ENCODE measurements at places on chromosomes 16 and 17. TPM values are rescaled to one million over a fixed set of nuclear protein-coding genes. Genes with fewer than 3 reads are reported as not detected.

Gene TEX14
- 0.13 TPM for total RNA-seq

Gene KRT32
- not detected for total RNA-seq

Gene CDH11
- total RNA-seq = 515 TPM

Gene KRTAP4-5
- total RNA-seq = not detected

Gene NDEL1
- 69.8 TPM for total RNA-seq

Gene KRT31
- not detected for total RNA-seq

Gene TRPV3
- total RNA-seq = not detected

Gene CSH1
- total RNA-seq = not detected

Gene CEP295NL
- 0.81 TPM for total RNA-seq

Gene KRTAP9-1
- not detected for total RNA-seq

Gene KRT15
- total RNA-seq = 10.0 TPM

Gene TELO2
- 36.3 TPM for total RNA-seq

Gene PIRT
- total RNA-seq = not detected

Gene KRT28
- not detected for total RNA-seq

Gene PPM1E
- not detected for total RNA-seq

Gene KRTAP4-3
- total RNA-seq = not detected

Gene SOX8
- 0.12 TPM for total RNA-seq

Gene C17orf107
- total RNA-seq = 1.2 TPM

Gene DECR2
- 22.6 TPM for total RNA-seq

Gene ZFP90
- total RNA-seq = 13.5 TPM

Gene C1QL1
- 0.25 TPM for total RNA-seq

Gene EIF1
- 810 TPM for total RNA-seq

Gene TSNAXIP1
- total RNA-seq = 1.3 TPM

Gene NLRC3
- total RNA-seq = not detected

Gene RGS11
- total RNA-seq = 2.5 TPM

Gene STX1B
- 7.1 TPM for total RNA-seq

Gene SPATA22
- total RNA-seq = not detected

Gene TLE7
- total RNA-seq = not detected

Gene FKBP10
- 514 TPM for total RNA-seq

Gene CFAP119
- total RNA-seq = 5.3 TPM

Gene KRT10
- 65.6 TPM for total RNA-seq

Gene P2RX5
- total RNA-seq = 17.0 TPM

Gene FADS6
- not detected for total RNA-seq

Gene MAF
- not detected for total RNA-seq

Gene OTOP2
- total RNA-seq = not detected

Gene CACNA1G
- 0.21 TPM for total RNA-seq
